NCI-H1930 (cell line): ENCODE measurements at places on chromosomes 2 and 18.

DNA sequence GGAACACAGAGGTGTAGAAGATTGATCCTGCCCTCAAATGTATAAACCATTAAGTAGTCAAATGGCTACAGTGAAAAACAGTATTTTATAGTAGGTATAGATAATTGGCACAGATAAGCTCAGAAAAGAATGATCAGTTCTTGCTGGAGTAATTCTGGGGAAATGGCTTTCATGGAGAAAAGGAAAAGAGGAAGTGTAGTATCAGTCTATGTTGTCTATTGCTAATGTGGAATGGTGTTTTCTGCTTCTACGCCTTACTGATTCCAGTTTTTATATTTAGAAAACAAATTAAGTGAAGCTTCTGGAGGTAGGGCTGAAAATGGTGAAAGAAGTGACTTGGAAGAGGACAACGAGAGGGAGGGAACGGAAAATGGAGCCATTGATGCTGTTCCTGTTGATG lies 22.2 kb downstream of the ZC3H15 start:
- DNase-seq: no peak

GRCh38 chr18:3305933-3306332 lies 44.0 kb downstream of the MYL12B start:
- DNase-seq: no peak

GRCh38 chr2:28951910-28952835 lies 28.9 kb upstream of the TOGARAM2 start:
- no peak for DNase-seq

DNA sequence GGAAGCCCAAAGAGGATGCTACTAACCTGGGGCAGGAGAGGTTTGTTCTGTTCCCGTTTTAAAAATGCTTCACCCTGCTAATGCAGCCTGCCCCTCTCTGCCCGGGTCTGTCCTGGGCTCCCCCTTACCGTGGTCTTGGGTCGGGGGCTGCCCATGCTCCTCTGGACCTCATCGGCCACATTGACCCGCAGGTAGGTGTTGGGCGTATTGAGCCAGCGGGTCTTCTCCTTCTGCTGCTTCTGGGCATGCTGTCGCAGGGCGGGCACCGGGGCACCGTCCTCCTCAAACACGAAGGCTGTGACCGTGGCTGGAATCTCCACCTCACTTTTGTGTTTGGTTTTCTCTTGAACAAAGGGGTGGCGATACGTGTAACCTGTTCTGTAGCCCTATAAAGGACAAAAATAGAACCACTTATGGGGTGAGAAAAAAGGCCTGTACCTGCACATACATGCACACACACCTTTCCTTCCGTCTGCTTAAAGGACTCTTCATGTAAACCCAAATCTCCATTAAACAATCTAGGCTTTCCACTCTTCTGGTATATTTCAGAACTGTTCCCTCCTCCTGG lies 89.3 kb downstream of the ADD2 start:
- no peak for DNase-seq

DNA sequence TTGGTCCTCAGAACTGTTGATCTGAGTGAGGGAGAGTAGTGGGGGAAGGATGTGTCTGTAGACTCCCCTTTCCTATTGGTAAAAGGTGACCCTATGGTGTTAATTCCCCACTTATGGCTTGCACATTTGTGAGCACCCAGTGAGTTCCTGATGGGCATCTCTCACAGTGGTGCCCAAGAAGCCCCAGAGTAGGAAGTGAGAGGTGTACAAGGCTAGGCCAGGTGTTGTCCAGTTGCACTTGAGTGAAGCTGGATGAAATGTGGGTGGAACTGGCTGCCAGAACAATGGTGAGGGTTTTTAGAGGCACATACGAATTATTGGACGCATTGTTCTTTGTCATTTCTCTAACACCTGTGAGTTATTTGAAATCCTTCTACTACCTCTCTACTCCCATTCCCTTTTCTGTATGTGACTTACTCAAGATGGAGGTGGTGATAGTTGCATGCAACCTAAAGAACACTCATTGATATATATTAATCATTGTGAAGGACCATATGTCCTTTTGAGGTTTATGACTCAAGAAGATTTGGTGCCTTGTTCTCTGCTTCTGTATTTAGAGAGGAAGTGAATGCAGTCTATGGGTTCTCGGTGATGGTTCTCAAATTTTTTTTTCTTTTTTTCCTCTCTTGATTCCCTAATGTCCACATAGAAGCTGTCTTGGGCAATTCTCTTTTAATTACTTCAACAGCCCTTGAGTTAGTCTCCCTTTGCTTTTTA lies 162.7 kb downstream of the FSHR start:
- no peak for DNase-seq

- no peak for DNase-seq
Observed at GRCh38 chr2:20339012-20339411, 11.6 kb downstream of the PUM2 start.

DNA sequence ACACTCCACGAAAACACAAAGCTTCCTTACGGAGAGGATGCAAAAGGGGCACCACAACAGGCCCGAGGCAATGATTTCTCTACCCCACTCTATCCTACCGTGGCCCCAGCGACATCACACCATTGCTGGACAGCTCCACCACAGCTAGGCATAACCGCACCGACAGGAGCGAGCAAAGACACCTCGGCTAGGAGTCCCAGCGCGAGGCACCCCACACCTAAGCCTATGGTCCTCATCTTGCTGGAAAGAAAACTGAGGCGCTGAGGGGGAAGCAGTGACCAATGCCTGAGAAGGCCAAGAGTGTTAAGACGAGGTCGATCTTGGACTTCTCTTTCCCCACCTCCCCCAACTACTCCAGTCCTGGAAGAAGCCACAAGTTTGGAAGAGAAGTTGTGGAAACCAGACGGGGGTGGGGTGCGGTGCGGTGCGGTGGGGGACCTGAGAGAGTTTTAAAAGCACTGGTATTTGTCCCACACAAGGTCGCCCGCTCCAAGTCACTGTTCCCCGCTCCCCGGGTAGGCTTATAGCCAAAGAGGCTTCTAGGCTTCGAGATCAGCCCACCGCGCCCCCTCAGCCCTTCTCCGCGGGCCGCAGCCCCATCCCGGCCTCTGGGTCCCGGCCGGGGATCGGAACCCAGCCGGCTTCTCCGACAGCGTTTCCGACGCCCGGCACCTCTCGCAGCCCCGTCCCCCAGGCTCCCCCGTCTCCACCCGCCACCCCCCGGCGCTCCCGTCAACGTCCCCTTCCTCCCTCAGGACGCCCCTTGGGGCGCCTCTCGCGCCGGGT lies 766 bp downstream of the PDE6D start:
- no peak for DNase-seq

DNA sequence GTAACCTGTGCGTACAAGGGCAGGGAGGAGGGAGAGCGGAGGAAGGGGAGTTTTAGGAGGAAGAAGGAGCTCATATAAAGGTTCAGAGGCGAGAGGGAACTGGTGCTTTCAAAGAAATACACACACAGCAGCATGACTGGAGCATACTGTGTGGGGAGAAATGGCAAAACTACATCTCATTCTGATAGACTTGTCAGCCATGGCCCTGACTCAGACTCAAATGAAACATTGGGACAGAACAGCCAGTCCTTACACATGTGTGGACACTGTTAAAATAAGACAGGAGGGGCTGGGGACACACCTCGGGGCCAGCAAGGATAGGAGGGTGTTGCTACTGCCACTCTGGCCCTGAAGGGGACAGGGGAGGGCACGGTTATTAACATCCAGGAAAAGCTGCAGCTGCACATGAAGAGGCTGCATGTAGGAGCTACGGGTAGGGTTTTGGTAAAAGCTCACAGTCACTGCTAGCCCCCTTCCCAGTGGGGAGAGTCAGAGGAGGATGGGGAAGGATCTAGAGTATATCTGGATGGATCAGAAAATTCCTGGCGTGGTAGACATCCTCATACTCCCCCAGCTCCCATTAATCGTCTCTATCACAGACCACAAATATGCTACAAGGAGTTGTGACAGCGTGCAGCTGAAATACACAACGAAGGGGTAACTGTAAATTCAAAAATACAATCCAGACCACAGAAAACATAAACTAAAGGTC lies 110.5 kb downstream of the GATA6 start:
- DNase-seq: no peak

DNA sequence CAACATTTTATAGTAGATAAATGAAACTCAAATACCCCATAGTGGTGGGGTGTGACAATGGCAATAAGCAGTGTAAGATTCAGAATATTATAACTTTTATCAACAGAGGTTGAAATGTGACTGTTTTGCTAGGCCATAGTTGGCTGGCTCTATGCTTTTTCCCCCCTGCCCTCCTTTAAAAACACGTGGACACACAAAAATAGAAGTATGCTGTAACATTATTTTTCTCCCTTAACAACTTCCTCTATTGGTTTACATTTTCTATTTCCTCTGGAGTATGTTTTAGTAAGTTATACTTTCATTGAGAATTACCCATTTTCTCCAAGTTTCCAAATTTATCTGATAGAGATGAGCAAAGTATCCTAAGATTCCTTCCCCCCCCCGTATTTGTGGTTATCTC lies 31.1 kb downstream of the NDUFAF7 start:
- no peak for DNase-seq

- no peak for DNase-seq
Observed at GRCh38 chr2:231238689-231239088, 40.3 kb downstream of the ARMC9 start.

DNA sequence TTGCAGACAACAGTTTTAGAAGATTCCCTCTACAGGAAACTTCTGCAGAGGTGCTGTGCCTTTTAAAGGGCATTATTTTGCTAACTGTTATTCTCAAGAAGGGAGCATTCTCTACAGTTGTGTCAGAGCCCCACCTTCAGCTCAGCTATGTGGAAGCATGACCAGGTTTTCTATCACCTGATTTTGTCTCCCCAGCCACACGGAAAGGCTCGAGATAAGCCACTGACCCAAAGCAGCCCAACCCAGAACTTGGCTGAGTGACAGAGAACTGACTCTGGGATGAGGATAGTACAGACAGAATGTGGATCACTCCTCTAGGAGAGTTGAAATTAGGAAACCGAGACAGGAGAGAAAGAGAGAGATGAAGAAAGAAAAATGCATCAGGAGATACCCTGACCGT lies 10.7 kb downstream of the COL4A4 start:
- no peak for DNase-seq

DNA sequence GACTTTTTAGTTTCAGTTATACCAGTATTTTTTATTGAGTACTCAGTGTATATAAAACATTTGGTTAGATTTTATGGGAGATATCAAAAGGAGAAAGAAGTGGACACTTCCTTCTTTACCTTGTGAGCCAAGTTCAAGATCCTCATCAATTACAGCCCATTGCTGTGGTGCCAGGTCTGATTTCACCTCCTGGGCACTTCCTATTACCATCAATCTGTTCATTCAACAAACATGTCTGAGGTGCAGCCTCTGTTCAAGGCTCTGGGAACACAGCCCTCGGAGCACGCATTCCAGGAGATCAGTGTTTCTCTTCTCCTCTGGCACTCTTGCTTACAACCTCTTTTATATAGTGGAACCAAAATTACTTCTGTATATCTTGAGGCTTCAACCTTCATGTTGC lies 171.4 kb upstream of the ALPP start:
- no peak for DNase-seq

GRCh38 chr2:118130385-118130784 lies 42.1 kb downstream of the INSIG2 start:
- no peak for DNase-seq

- no peak for DNase-seq
Observed at GRCh38 chr2:162646794-162647193, 191.8 kb downstream of the KCNH7 start.

GRCh38 chr2:197433780-197434438 lies 919 bp downstream of the SF3B1 start:
- DNase-seq: no peak

DNA sequence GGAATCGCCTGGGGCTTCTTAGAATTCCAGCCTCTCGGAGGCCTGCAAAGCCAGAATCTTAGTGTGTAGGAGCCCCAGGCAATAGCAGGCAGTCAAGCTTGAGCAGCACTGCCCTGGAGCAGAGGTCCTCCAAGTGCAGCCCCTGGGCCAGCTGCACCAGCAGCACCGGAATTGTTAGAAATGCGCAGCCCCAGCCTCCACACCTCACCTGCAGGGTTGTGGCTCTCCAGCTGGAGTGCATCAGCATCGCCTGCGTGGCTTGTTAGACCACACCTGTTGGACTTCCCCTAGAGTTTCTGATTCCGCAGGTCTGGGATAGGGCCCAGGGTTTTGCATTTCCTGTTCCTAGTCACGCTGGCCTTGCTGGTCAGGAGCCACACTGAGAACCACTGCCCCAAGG lies 100.3 kb downstream of the ASAP2 start:
- no peak for DNase-seq

GRCh38 chr2:138814123-138814898 lies 34.1 kb upstream of the NXPH2 start:
- no peak for DNase-seq

GRCh38 chr2:210616074-210616473 lies 59.7 kb downstream of the CPS1 start:
- DNase-seq: no peak

DNA sequence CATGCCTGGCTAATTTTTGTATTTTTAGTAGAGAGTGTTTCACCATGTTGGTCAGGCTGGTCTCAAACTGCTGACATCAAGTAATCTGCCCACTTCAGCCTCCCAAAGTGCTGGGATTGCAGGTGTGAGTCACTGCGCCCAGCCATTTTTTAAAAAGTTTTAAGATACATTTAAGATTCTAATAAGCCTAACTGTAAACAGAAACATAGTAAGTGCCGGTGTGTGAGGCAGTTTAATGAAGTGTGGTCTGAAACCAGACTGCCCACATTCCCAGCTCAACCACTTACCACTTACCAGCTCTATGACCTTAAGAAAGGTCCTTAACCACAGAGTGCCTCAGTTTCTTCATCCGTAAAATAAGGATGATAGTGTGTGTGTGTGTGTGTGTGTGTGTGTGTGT lies 42.4 kb downstream of the TMEM237 start:
- DNase-seq: no peak

DNA sequence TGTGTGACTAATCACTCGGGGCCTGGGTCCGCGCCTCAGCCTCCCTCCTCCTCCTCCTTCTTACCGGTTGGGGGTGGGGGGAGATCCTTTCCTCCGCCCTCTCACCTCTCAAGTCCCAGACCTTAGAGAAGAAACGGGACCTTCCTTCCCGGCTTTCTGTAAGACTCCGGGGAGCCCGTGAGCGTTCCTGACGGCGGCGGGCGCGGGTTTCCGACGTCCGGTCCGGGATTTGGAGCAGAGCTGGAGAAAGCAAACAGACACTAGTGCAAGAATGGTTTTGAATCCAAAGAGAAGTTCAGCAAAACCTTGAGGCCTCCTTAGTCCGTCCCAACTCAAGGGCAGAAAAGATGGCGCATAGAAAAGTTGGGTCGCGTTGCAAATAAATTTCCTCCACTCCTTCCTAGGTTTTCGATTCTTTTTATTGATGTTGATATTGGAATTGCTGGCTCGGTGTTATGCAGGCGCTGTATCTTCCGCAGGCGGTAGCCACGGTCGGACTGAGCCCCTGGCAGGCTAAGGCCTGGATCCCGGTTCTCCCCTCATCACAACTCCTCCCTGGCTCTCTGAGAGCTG lies 2.0 kb downstream of the DLX1 start:
- DNase-seq: no peak

- DNase-seq: no peak
Observed at GRCh38 chr2:71831193-71831577, 316.5 kb downstream of the CYP26B1 start.

GRCh38 chr2:117519721-117520120 lies 294.8 kb upstream of the DDX18 start:
- no peak for DNase-seq

GRCh38 chr2:187382131-187382530 lies 65.9 kb downstream of the CALCRL start:
- DNase-seq: no peak

- no peak for DNase-seq
Observed at GRCh38 chr2:39313575-39313974, 69.8 kb upstream of the CDKL4 start.

GRCh38 chr18:70522183-70522680 lies 233.4 kb downstream of the SOCS6 start:
- DNase-seq: no peak

GRCh38 chr2:127182626-127183458 lies 37.3 kb downstream of the CYP27C1 start:
- DNase-seq: no peak
